ENCODE measurements at places on chromosomes 3 and 15.

DNA sequence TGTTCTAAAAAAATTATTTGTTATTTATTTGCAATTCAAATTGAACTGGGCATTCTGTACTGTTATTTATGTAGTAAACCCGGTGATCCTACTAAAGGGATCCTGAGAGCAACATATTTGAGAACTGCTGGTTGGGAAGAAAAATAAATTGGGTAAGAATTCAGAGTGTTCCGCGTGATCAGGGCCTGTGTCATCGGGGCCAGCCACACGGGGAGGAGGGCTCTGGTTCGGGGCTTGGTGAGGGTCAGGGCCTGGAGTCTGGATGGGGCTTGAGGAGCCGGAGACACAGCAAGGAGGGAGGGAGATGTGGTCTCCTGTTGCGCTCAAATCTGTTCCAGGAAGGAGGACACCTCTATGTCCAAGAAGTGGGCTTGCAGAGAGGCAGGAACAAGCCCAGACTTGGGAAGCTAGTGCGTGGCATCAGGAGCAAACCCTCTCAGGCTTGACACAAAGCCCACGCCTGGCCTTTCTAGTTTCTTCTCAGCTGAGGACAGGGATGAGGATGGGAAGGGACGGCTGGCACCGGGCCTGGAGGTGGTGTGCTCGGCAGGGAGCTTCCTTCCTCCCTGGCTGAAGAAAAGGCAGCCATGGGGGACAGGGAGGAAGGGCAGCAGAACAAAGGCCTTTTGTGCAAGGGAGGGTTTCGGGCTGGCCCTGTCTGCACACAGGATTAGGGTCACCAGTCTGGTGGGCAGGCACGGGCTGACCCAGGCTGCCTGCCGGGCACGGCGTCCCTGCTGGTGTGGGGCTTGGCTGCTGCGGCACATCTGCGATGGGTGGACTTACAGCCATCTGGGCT, 22.9 kb upstream of the FBLN2 start:
- DNase-seq: no peak

- no peak for DNase-seq
These were observed 29.4 kb upstream of the DUSP7 start for GRCh38 chr3:52085681-52086282.

GRCh38 chr3:177959188-177959587, 577.0 kb upstream of the KCNMB2 start:
- no peak for DNase-seq

GRCh38 chr3:69212411-69213160, 90.2 kb upstream of the LMOD3 start:
- no peak for DNase-seq

GRCh38 chr3:173037840-173038483, 103.1 kb downstream of the SPATA16 start:
- DNase-seq: no peak

GRCh38 chr3:143839980-143840379, 8.3 kb downstream of the SLC9A9 start:
- no peak for DNase-seq

GRCh38 chr15:29945943-29946596, 123.8 kb upstream of the TJP1 start:
- DNase-seq: no peak

GRCh38 chr3:59813148-59813538, 763.3 kb upstream of the CFAP20DC start:
- DNase-seq: no peak

DNA sequence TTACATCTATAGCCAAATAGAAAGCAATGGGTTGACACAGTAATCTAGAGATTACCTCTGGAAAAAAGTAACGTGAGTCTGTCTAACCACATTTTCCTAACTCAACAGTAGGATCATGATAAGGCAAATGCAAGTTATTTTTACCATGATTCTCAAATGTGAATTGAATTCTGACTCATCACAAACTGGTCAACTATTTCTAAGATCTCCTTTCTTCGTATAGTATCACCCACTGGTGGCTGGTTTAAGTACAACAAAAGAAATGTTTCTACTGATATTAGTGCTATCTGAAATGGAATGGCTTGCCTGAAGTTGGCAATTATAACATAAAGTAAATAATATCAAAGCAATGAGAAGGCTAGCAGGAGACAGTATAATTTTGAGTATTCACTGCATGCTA, 102.2 kb downstream of the ABI3BP start:
- no peak for DNase-seq

GRCh38 chr15:81311752-81312464, 12.0 kb downstream of the STARD5 start:
- DNase-seq: no peak

DNA sequence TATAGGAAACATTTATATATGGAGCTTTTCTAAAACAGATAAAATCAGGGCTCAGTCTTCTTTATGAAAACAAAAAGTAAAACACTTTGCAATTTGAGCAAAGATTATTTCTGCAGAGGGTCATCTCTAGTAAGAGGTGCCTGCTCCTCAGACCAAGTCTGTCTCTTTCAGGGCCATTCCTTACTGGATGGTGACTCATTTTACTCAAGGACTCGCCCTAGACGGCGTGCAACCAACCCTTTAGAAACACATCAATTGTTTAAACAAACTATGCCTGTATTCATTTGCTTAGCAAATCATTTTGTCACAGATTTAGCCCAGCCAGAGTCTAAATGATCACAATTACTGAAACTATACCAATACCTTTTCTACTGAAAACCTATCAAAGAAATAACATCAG, 242.8 kb upstream of the ICE2 start:
- no peak for DNase-seq

- DNase-seq: no peak
These were observed 100.3 kb downstream of the FSIP1 start for GRCh38 chr15:39682366-39682765.

DNA sequence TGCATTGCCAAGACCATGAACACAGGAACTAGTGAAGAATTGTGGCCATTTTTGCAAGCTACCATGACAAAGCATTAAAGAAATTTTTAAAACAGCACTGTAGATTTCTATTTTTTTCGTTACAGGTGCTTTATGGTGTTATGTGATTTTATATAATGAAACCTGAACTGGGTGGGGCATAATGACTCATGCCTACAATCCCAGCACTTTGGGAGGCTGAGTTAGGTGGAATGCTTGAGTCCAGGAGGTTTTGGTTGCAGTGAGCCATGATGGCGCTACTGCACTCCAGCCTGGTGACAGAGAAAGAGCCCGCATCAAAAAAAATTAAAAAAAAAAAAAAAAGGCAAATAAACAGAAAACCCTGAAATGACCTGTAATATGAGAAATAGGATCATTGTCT, 846.7 kb downstream of the EPHA3 start:
- no peak for DNase-seq

GRCh38 chr3:41522612-41523011, 323.3 kb downstream of the CTNNB1 start:
- DNase-seq: no peak

DNA sequence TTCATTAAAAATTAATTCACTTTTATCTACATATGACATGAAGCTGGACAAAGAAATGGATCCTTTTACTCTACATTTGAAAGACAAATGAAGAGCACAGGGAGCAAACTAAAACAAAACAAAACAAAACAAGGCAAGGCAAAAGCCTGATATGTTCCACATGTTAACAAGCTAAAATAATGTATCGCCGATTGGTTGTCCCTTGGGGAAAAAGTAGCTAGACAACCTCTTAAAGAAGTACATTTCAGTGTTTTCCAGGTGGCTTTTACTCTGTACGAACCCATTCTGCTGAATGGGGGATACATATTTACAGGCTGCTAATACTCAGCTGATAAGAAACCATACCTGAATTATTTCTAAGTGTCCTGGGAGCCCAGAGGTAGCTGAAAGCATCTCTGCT, 493.0 kb upstream of the TBL1XR1 start:
- DNase-seq: no peak

GRCh38 chr3:43379343-43379742, 93.0 kb downstream of the SNRK start:
- DNase-seq: no peak

- no peak for DNase-seq
These were observed 42.3 kb upstream of the LIMD1 start for GRCh38 chr3:45552031-45552793.

DNA sequence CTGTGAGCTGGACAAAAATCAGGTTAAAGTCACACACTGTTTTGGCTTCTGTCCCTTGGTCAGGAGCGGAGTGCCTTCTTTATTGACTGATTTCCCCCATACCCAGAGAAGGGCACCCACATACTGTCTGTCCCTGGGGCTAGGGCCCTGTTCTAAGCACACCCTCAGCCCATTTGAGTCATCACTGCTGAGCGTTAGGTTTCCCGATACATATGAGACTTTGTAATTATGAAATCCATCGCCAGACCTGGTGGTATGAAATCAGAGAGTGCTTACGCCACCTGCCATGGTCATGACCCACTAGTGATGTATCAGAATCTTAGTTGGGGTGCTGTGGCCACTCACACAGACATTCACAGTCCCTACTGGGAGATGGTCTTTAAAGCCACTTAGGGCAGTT, 96.8 kb downstream of the CHDH start:
- DNase-seq: no peak

- DNase-seq: no peak
These were observed 41.4 kb upstream of the INSYN1 start for GRCh38 chr15:73794443-73795133.

- DNase-seq: no peak
These were observed 15.7 kb upstream of the TM2D3 start for GRCh38 chr15:101667881-101668280.

DNA sequence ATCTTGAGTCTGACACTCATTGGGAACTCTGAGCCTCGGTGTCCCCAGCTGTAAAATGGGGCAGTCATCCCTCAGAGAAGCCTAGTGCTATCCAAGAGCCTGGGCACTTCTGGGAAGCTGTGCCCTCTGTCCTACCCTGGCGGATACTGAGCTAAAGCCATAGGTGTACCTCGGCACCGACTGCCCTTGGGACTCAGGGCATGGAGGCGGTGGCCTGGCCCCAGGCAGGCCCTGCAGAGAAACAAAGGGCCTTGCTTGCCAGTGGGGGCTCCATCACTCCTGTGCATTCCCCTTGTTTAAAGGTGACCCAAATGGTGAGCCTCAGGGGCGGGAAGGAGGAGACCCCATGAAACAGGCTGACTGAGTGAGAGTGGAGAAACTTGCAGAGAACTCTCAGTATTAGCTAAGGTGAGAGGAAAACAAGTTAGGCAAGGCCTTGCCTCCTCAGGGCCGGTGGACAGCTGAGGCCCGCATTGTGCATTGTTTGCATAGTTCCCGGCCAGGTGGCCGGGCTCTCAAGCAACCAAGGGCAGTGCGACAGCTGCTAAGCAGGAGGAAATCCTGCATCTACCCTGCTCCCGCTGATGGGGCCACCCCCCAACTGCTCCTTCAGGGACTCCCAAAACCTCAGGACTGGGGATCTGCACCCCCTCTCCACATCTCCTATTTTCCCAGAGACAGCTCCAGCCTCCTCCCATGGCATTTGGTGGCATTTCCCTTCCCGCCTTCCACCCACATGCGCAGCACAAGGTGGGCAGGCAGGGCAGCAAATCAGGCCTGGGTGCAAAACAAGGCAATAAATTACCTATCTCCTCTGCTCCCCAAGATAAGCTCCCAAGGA, 4.3 kb downstream of the PFKFB4 start:
- DNase-seq: no peak

- no peak for DNase-seq
These were observed 529.2 kb downstream of the TUSC7 start for GRCh38 chr3:117238806-117239205.

- DNase-seq: no peak
These were observed 108.8 kb upstream of the PTPRG start for GRCh38 chr3:61452535-61453090.

- no peak for DNase-seq
These were observed 37.6 kb downstream of the NANOGP8 start for GRCh38 chr15:35047528-35047927.

- DNase-seq: no peak
These were observed 460.3 kb upstream of the ZNF717 start for GRCh38 chr3:76245622-76246021.

- no peak for DNase-seq
These were observed 34.9 kb downstream of the ABHD2 start for GRCh38 chr15:89123181-89123525.

GRCh38 chr3:169945313-169945712, 21.3 kb upstream of the SEC62 start:
- DNase-seq: no peak

GRCh38 chr3:102026656-102027055, 177.3 kb downstream of the NFKBIZ start:
- DNase-seq: no peak

- peak; percentile 1 for DNase-seq
These were observed 66.1 kb downstream of the SEC22A start for GRCh38 chr3:123267821-123268220.

- DNase-seq: peak; percentile 37
These were observed 486 bp downstream of the SAMMSON start for GRCh38 chr3:70000028-70000410.

DNA sequence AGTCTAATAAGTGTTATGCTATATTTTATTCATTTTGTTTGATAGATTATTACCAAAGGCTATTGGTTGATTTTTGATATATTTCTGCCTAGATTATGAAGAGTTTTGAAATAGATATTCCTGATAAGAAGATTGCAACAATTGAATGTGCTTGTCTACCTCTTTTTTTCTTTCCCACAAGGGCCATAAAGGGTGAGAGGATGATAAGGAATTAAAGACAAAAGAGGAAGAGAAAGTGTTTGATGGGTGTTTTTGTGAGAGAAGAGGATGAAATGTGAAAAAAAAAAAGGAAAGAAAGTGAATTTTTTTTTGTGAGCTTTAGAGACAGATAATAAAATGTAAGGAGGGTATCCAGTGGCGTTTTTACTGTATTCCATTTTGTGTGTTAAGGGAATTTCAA, 244.4 kb downstream of the CHST2 start:
- no peak for DNase-seq

DNA sequence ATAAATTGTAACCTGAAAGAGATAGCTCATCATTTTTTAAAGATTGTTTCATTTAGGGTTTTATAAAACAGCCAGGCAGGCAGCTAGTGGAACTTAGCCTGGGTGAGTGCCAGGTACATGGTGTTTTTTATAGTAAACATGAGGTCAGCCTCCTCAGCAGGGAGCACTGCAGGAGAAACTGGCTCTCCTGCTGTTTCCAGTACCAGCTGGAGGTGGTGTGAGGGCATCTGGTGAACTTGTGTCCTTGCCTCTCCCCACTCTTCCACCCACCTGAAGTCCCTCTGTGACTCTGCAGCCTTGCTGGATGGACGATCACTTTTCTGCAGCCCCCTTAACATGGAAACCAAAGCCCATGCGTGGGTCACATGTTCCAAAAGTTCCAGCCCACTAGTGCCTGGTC, 128.4 kb downstream of the FAM174B start:
- no peak for DNase-seq
